Cerebellar cortex (tissue), 1 donor: ENCODE measurements at places on chromosomes 4 and X.

DNA sequence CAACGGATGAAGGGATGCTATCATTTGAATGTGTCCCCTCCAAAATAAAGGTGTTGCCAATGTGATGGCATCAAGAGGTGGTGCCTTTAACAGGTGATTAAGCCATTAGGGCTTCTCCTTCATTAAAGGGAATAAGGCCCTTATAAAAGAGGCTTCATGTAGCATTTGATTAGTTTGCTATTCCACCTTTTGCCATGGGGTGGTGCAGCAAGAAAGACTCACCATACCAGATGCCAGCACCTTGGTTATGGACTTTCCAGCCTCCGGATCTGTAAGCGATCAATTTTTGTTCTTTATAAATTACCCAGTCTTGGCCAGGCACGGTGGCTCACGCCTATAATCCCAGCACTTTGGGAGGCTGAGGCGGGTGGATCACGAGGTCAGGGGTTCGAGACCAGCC, 7.9 kb upstream of the SLC25A43 start:
- no peak for DNase-seq

DNA sequence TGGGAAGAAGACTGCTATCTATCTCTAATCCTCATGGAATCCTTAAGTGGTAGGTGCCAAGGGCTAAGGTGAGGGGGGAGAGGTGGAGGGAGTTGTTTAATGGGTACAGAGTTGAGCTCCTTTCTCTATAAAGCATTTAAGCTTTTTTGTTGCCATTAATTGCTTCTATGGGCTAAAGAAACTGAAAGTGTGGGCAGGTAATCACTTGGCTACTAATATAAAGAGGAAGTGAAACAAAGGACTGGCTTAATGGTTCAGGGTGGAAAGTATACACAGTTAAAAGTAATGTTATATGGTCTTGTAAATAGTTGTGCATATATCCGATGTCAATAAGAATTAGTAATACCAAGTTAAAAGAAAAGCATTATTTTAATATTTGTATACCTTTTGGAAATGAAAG, 83.9 kb downstream of the POLA1 start:
- DNase-seq: no peak

DNA sequence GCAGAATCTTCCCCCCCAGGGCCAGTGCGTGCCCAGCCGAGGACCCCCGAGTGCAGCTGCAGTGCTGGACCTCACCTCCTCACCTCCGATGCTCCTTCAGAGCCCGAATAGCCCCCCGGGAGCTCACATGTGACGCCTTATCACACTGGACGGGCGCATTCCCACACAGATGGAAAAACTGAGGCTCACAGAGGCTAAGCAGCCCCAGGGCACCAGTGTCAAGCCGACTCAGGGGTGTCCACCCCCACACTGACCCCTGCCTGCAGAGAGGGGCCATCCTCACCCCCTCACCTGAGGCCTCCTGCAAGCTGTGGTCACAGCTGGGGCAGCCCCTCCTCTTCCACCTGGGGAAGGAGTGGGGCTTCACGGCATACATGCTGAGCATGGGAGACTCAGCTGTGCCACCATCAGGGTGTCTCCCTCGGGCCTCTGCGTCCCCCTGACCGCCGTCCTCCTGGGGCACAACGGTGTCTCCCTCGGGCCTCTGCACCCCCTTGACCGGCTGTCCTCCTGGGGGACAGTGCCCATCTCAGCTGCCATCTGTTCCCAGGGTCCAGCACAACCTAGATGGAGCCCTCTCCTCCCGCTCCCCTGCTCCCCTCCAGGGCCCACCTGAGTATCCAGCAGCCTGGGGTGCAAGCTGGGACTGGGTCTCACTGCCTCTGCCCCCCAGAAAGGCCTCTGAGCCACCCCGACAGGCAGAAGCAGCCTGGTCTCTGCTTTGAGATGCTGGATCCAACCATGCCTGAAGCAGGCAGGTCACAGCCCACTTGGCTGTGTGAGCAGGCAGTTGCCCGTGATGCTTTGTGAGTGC, 85.3 kb upstream of the NKX1-1 start:
- no peak for DNase-seq

DNA sequence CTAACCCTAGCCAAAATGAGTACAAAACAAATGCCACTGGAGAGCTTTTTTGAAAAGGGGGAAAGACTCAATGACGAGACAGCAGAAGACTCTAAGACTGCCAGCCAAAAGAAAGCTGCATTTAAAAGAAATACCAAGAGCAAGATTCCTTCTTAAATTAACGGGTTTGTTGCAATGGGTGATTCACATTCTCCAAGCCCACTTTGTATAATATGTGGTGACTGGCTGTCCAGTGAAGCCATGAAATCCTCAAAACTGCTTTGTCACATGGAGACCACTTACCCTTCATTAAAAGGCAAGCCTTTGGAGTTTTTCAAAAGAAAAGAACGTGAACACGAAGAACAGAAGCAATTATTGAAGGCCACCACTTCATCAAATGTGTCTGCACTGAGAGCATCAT, 68.2 kb downstream of the MRPL1 start:
- no peak for DNase-seq

GRCh38 chr4:5365071-5366008, 314.1 kb downstream of the STK32B start:
- DNase-seq: no peak

DNA sequence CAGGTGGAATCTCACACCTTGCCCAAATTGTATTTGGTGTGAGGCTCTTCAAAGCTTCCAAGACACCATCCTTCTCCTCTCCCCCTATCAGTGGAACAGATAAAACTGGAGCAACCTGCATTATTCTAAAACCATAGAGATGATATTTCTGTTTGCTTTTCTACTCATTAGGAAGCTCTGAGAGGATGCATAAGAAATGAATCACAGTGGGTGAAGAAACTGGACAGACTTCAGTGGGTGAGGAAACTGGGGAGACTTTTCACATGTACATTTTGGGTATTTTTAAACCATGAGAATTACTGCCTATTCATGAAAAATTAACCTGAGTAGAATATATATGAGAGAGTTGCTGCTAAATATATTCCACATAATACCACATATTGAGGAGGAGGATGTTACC, 16.4 kb downstream of the HAND2 start:
- DNase-seq: no peak

DNA sequence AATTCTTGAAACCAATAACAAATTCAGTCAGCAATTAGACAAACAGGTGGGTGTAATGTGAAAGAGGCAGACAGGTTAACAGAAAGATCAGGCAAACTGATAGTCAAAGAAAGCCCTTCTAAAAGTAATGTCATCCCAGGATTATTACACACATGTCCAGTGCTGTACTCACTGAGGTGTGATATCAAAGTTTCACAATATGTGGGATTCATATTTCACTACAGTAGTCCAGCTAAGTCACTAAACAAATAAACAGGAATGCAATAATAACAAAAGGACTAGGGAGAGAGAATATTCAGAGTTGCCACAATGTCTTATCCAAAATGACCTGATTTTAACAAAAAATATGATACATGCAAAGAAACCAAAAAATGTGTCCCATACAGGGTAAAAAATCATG, 787.5 kb downstream of the FSTL5 start:
- no peak for DNase-seq

DNA sequence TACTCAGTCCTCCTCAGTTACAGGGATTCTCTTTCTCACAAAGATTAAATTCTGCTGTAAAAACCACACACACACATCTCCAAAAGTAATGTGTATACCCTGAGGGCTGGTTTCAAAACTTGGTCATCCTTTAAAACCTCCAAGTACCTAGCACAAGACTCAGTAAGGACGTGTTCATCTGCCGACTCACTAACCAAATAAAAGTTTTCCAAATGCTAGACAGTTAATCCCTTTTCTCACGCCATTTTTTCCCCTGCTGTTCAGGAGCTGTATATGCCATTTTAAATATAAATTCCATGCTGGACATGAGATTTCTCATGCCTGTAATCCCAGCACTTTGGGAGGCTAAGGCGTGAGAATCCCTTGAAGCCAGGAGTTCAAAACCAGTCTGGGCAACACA, 3.9 kb upstream of the SAT1 start:
- DNase-seq: no peak

DNA sequence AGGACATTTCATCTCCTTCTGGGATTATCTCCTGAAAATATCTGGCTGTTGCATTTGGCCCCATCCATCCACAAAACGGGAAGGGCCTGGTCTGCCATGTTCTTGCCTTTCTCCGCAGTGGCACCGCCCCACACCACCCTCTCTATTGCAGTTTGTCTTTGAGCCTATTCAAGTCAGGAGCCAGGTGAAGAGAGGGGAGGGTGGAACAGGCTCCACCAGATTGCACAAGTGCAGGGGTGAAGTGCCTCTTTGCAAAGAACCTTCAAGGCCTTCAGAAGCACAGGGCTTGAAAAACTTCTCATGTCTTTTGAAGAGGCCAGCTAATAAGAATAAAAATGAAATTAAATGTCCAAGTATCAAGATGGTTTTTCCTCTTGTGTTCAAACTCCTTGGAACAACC, 28.7 kb downstream of the RS1 start:
- DNase-seq: no peak

- no peak for DNase-seq
These were observed 74.8 kb downstream of the IL15 start for GRCh38 chr4:141711211-141711610.

- no peak for DNase-seq
These were observed 1068.5 kb downstream of the PCDH7 start for GRCh38 chr4:31788676-31789075.

DNA sequence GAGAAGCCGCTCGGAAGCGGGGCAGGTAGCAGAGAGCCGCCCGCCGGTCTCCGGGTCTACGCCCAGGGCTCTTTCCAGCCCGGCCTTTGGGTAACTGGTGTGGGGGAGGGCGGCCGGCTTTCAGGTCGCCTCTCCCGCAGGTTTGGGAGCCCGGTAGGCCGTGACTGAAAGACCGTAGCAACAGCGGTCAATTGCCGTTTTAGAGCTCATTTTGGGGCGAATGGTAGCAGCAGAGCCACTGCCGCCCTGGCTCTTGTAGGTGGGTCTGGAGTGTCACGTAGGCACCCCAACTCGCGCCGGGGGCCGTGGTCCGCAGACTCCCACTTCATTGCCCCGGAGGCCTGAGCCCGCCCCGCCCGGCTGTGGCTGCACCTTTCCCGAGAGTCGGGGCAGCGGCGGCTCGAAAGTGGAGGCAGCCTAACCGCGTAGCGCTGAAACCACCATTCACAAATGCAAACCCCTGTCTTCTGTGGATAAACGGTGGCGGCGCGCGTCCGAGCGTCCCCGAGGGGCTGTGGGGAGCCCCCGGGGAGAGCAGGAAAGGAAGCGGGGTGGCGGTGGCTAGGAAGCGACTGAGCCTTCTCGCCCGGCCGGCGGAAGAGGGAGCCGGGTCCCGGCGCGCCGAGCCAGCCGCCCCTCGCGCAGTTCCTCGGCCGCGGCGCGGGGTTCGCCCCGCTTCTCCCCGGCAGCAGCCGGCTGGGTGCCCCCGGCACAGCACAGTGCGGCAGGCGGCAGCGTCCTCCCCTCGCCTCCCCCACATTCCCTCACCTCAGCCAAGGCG, 2185.1 kb upstream of the TENM3 start:
- DNase-seq: peak; percentile 60

- no peak for DNase-seq
These were observed 82.0 kb downstream of the CRMP1 start for GRCh38 chr4:5810770-5811430.

DNA sequence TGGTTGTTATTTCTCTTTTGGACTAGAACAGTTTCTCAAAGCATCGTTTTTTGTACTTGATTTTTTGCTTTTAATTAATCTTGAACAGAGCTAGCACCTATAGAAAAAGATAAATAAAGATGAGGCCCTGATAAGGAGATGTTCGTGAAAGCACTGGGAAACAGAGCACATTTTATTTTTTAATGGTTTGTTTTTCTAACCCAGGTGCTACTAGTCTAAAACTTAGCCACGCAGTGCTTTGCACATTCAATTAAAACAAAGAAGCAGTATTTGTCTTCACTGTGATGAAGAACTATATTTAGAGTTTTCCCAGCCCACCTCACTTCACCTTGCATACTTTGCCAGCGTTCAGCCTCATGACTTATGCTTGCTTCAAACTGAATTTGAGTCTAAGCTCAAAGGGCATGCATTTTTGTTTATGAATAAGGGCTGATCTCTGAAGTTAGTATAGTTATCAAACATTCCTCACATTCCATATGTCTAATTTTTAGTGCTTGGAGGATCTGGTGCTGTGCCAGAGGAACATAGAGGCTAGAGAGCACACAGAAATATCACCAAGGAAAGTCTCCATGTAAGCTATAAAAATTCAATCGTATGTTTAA, 76.7 kb downstream of the WWC2 start:
- DNase-seq: no peak

GRCh38 chr4:40173470-40173875, 23.4 kb upstream of the RHOH start:
- no peak for DNase-seq

- peak; percentile 75 for DNase-seq
These were observed 42.2 kb downstream of the SH2D1A start for GRCh38 chrX:124388562-124388961.

DNA sequence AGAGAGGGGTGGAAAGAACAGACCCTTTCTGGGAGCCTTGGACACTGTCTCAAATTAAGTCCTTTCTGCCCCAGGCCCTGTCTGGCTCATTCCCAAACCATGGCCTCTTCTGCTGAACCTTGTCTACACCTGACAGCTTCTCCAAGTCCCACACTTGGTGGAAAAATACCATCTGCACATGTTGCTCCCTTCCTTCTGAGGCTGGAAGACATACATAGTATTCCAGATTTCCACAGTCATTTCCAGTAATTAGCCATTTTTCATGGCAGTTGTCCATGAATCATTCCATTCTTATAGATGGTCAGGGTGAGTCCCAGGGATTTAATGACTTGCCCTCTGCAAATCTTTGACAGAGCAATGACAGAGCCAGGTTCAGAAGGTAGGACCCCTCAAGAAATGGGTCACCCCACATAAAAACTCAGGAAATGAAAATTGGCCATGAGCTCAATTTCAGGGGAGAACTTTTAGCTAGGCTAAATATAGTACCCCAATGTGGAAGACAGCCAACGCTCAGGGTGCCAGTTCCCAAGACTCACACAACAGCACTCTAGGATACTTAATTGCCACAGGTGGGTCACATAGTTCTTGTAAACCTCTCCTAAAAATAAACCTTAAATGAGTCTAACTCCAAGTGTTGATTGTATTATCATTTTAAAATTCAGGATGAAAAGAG, 16.2 kb upstream of the DAPP1 start:
- DNase-seq: no peak

DNA sequence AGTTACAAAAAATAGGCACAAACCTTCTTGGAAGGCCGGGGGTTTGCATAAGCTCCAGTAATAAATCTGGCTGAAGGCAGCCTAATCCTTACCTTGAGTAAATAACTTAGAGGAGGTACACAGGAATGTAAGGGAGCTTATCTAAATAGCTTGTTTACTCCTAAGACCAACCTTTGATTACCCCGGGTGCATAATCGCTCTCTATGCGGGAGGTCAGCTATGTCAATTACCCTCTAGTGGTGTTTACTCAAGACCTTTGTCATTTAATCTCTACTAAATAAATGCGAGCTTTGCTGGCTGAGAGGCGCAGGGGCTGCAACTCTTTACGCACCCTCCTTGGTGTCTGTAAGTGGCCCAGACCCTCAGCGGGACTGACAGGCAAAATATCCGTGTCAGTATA, 50.2 kb upstream of the MAP9 start:
- peak; percentile 89 for DNase-seq

DNA sequence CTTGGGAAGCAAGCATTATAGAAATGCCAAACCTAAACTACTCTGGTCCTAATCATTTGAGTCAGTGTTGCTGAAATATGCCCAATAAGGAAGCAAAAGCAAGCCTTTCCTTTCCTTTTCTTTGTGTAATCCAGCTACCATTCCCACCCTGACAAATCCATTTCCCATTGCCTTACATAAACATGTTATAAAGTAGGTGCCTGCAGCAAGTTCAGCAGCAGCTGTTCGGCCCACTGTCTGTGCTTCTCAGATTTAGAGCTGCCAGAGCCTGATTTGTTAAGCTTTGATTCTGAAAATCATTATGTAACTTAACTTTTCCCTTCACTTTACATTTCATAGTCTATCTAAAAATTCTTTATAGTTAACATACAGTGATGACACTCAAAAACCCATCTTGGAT, 148.6 kb downstream of the EPHA5 start:
- no peak for DNase-seq
